ENCODE measurements at places on chromosomes 7 and 10.
A peak's percentile ranks its signal among the peaks of the same experiment; 100 is the strongest.

- DNase-seq = no peak
Measured at GRCh38 chr7:17936321-17936720, 4.0 kb downstream of the SNX13 start.

DNA sequence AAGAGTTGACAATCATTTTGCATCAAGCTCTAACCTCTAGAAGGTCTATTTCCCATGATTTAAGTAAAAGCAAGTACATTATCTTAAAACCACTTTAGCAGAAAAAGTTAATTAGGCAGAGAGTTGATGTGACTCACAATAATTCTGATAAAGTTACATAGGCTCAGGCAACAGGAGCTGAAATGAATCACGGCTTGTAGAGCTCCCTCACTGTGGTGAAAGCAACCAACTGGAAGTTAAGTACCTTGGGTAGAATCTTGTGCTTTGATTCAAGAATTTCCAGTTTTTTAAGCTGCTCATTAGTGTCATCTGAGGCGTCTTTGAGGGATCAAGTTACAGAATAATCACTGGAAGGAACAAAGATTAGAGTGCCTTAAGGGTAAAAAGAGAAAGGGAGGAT is 68.9 kb upstream of the NFE2L3 start:
- DNase-seq = no peak

GRCh38 chr10:79020015-79020491 is 48.7 kb upstream of the ZMIZ1 start:
- peak; percentile 32 for DNase-seq

DNA sequence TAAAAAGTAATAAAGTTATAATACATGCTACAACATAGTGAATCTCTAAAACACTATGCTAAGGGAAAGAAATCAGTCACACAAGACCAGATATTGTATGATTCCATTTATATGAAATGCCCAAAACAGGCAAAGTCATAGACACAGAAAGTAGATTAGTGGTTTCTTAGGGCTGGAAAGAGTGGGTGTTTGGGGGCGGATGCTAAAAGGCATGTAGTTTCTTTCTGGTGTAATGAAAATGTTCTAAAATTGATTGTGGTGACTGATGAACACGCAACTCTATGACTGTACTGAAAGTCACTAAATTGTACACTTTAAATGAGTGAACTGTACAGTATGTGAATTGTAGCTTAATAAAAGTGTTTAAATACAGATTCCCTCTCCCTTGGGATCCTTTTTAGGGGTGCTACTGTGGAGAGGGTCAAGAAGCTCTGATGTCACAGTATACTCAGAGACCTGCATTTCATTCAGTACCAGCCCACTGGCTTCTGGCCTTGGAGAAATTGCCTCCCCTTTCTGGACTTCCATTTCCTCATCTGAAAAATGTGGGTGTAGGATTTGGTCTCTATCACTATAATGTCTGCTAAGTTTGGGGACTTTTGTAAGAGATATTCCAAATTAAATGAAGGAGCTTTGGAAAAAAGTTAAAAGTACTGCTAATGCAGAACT is 46.4 kb downstream of the AOAH start:
- no peak for DNase-seq

DNA sequence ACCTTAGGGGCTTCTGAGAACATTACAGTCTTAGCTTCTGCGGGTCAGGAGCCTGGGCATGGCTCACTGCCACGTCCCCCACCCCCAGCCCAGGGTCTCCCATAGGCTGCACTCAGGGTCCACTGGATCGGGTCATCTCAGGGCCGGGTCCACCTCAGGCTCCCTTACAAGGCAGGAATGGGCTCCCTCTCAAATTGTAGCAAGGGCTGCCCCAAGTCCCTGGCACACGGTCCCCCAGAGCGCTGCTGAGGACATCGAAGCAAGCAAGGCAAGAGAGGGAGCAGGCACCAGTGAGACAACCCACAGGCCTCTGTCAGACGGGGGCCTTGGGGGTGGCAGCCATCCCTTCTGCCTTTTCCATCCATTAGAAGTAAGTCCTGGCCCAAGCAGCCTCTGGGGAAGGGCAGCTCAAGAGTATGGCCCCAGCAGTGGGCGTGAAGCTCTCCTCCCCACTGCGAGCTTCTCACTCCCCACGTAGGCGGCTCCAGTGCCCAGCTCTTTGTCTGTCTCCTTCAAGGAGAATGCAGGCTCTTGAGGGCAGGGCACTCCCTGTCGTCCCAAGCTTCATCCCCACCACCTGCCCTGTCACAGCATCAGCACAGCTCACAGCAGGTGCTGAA is 18.0 kb upstream of the RET start:
- DNase-seq = no peak

DNA sequence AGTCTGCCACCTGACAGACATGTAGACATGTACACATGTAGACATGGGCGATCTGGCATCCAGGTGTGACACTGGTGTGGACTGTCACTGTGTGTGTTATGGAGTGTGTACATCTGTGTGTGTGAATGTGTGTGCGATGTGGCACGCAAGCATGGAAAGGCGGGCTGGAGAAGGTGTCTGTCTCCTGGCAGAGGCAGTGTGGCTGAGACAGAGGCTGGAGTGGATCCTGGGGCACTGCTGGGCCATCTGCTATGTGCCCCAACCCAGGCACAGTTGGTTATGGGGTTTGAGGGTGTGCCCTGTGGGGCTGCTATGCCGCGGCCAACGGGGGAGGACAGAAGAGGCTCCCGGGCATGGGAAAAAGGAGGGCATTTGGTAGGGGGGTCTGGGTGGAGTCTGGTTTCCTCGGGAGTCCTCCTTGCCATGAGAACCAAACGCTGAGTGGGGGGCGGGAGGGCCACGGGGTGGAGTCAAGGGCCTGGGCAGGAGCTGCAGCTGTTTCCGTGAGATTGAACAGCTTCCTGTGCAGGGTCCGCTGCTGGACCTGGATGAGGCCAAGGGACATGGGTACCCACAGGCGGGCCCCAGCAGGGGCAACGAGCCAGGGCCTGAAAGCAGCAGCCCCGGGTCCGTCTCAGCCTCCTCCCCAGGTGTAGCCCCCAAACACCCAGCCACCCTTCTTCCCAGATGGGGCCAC is 1.3 kb downstream of the ELN start:
- no peak for DNase-seq

DNA sequence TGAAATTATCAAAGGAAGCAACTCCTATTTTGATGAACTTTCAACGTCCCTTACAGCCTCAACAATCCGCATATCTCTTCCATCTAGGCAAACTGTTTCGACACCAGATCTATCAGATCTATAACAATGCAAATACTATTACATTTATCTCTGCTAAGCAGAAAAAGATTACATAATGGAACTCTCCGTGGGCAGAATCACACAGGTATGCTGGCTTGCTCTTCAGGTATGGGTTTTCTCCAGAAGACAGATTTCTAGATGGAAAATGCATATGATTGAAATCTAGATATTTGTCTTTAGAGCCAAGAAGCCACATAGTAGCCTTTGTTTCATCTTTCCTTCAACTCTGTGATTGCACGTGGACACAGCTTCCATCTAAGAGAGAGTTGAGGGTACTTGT is 38.6 kb downstream of the ADAM12 start:
- DNase-seq = no peak

DNA sequence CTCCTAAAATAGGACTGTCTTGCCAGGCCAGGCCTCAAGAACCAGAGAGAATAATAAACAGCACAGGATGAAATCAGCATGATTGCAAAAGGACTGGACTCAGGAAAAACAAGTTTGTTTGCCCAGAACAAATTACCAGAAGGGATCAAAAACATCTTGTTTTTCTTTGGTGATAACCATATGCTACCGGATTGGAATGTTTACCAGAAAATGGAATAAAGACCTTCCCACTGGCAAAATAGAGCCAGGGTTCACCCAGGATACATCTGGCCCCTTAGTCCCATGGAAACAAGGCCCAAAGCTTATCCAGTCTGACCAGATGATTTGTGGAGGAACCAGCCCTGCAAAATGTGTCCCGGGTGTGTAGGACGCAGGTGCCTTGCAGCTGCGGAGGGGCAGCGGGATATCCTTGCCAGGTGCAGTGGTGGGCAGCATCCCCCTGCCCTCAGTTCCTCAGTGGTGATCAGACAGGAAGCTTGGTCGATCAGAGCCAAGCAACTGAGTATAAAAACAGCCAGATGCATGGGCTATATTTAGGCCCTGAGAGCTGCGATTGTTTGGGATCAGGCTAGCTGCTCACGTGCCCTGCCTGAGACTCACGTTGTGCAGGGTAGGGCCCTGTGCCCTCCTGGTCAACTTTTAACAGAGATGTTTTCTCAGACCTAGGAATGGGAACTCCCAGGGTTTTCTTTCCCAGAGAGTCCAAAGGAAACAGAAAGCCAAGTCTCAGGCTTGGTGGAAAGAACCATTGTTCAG is 4.6 kb upstream of the ZNF22 start:
- DNase-seq = no peak

- DNase-seq = no peak
Measured at GRCh38 chr7:132347123-132347522, 229.1 kb downstream of the PLXNA4 start.

DNA sequence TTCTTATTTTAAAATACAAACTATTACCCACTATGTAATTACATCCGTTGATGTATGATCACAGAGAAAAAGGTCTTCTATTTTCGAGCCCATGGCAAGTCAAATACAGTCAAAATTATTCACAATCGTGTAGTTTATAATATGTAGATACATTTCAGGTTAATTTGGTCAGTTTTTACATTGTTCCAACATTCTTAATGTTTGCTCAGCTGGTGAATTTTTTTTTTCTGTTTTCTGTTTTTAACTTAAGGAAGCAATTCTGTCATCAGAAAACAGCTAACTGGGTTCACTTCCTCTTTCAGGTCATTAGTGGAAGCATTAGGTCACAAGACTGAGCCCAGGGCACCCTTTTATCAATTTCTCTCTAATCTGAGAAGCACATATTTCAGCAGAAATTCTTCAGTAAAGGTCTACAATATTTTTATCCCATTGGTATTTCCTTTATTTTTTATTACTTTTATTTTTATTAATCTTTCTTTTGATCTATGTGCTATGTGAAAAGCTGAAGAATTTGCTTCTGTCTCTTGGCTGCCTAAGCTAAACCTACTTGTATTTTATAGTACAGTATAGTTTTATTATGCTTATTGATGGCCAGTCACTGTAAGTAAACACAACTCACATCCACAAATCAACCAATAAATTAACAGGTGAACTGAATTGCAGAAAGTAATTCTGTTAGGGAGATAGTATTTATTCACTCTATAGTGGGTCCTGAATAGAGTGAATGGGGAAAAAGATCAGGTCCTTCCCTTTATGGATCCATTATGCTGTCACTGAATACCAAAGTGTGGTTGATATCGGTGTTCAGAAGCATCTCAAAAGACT is 84.6 kb downstream of the ICA1 start:
- no peak for DNase-seq

DNA sequence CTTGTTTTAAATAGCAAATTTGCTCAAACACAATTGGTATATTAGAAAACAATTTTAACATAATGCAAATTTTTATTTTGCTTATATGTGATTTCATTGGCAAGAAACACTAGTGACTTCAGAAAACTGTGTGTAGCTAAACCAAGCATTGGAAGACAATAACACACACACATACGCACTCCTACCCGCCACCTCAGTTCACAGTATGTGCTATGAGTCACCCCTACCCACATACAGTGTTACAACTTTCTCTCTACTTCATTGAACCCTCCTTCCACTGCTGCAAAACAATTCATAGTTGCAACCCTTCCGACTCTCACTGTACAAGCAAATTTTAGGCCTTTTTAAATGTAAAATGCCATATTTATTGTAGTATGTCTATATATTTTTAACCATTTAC is 119.9 kb upstream of the THSD7A start:
- DNase-seq = no peak

DNA sequence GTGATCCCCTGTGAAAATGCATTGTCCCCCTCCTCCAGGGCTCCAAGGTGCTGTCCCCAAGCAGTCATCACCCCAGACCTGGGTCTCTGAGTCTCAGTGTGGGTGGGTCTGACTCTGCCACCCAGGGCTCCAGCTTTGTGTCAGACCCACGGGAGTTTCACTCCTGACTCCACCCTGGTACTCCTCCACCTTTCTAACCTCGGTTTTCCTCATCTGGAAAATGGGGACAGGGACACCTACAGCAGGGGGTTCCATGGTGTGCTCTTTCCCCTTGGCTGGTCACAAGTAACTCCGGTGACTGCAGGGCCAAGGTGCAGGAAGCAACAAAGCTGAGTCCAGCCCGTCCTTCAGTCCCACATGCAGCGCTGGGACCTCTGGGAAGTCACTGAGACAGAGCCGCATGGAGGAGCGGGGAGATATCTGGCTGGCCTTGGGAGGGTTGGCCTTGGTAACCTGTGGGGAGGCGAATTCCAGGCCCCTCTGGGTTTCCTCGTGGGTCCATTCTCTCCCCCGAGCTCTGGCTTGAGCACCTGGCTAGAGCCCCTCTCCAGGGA is 41.8 kb upstream of the RABGEF1 start:
- no peak for DNase-seq

- no peak for DNase-seq
Measured at GRCh38 chr10:43377424-43377883, 6.0 kb downstream of the FXYD4 start.

- DNase-seq = no peak
Measured at GRCh38 chr10:116611153-116611545, 9.6 kb upstream of the PNLIPRP2 start.

DNA sequence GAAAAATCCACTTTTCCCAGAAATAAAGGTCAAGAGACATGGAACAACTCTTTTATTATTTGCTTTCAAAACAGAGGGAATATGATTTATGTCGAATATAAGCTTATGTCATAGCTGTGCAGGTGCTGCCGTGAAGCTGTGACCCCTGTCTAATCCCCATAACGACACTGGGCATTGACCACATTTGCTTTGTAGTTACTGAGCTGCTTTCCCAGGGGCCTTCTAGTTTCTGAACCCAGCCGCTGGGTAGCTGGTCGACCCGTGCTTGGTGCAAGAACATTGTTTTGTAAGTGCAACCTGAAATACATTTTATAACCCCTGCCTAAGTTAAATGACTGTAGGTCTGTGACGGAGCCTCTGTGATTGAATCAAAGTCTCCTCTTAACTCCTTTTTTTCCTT is 144.9 kb upstream of the HDAC9 start:
- DNase-seq = no peak

DNA sequence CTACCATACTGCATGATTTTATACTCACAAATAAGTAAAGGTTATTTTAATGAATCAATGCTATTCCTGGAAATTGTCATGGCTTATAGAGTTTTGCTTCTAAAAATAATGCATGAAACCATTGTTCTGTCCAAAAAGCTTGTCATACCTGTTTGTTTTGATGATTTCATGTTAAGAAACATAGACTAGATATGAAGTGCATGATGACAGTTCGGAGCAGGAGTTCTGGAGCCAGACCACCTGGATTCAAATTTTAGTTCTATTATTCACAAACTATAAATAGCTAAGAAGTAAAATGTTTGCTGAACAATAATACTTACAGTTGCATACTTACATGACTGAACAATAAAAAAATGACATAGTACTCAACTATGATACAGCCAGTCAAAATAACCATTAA is 107.0 kb upstream of the AKR1E2 start:
- no peak for DNase-seq

- DNase-seq = no peak
Measured at GRCh38 chr10:103555325-103555649, 61.8 kb downstream of the NEURL1 start.

GRCh38 chr10:123909426-123909825 is 17.8 kb upstream of the CPXM2 start:
- DNase-seq = no peak

- DNase-seq = no peak
Measured at GRCh38 chr7:20952916-20953315, 166.2 kb upstream of the SP8 start.

- no peak for DNase-seq
Measured at GRCh38 chr10:24706479-24707118, 17.1 kb downstream of the ARHGAP21 start.

Data from NCI-H510A (cell line).